ENCODE measurements at places on chromosomes 7 and 10.
A peak's percentile ranks its signal among the peaks of the same experiment; 100 is the strongest.

GRCh38 chr10:2475711-2476217 lies 591.6 kb upstream of the PFKP start:
- no peak for DNase-seq

DNA sequence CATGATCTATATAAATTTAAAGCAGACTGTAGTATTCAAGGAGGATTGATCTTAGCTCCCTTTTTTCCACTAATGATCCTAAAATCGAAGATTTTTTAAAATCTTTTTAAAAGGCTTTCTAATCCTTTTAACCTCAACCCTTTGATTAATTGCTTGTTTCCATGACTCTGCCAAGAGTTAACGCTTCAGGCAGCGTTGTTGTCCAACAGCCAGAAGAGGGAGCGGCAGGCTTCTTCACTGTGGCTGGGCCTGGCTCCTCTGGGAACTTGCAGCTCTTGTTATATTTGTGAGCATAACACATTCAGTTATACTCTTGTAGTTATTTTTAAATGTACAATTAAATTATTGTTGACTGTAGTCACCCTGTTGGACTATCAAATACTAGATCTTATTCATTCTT lies 26.3 kb downstream of the CRCP start:
- peak; percentile 57 for DNase-seq

DNA sequence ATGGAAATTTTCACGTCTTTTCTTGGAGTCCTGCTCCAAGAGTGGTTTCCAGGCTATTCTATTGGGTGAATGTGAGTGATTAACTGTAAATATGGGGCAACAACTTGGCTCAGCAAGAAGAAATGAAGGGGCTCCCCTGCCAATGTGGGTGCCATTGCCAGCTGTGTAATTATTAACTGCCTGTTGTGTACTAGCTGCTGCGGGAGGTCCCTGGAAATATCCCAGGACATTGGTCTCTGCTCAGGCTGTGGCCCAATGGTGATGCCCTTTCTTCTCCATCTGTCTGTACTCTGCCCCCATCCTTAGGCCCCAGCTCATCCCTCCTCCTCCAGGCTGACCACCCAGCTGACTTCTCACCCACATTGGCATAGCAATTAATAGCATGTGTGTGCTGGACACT lies 29.4 kb downstream of the NPTX2 start:
- no peak for DNase-seq

DNA sequence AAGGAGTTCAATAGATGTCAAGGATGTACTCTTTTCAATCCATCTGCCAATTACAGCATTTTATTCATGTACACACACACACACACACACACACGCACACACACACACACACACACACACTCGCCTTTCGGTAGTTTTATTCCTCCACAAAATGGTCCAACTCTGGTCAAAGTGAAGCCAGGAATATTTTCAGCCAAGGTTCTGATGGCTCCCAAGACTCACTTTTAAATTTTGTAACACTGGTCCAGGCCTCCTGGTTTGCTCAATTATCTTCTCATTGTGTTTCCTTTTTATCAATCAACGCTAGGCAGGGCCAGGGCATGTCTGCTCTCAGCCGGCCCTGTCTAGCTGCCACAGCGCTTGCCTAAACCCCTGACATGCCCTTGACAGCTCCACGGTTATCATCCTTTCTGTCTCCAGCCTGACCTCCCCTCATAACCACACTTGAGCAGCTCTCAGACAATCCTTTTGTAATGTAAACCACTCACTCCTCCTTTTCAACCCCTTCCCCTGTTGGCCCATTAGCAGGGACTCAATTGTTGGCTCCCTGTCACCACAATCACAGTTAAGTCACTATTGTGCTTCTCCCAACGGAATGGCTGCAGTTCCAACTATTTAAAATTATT lies 115.1 kb downstream of the ICA1 start:
- DNase-seq = no peak

DNA sequence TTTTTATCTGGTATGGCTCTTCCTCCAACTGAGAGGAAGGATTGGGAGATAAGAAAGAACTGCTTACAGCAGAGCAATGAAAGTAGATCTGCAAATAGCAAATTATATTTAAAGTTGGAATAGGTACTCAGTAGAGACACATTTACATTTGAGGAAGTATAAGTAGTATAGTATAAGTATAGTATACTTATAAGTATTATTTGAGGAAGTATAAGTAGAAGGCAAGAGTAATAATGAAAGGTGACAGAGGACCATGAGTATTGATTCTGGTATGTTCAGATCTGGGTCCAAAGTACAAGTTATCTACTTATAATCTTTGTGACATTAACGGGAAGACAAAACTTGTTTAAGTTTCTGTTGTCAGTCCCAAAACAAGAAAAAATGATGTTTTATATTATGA lies 527.6 kb upstream of the SORCS1 start:
- no peak for DNase-seq

DNA sequence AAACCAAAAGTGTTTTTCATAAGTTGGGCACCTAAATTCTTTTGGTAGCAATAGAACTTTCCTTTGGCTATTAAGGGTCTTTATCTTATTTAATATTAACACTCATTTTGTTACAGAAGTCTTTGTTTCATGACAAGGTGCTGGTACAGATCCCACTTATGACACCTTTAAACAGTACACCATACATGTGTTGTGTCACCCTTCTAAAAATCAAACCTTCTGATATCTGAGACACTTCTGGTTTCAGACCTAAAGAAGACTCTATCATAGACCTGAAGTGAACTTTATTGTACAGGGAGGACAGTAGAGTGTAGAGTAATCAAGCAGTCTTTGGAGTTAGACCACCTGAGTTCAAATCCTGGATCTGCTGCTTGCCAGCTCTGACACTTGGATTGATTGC lies 5.8 kb upstream of the USP6NL start:
- DNase-seq = no peak

DNA sequence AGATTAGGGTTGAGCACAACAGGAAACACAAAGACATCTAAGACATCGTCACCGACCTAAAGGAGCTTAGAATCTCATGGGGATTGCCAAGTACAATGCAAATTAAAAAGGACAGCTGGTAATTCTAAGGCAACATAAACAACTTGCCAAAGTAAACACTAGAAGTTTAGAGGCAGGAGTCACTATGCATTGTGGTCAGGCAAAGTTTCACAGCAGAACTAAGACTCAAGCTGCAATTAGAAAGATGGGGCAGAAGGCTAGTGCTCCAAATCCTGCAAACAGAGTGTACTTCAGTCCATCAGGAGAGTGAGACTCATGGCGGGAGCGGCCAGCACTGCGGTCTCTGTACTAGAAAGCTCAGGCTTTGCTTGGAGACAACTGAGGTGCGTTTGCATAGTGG lies 52.7 kb downstream of the HIPK2 start:
- DNase-seq = no peak

DNA sequence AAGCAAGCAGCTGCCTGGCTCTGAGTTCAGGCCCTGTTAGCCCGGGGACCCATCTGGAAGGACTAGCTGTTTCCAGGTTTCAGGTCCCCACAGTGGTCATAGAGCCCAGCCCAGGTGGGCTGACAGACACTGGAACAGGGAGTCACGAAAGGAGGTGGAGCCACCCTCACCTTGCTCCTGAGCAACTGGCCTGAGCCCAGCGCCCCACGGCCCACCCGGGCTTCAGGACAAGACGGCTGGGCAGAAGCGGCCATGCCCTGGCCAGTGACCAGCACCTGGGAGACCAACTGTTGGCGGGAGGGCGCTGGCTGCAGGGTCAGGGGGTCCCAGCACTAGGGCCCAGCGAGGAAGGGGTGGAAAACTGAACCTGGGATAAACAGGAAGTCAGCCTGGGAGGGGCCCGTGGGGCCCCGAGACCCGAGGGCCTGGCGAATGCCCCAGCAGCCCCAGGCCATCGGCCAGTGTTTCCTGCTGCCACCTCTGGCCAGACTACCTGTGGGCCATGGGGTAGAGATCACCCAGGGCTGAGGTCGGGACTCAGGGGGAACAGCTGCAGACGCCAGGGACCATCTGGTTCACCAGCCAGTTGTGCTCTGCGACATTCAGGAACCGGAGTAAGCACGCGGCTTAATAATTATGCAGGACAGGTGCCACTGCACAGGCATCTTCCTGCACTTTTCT lies 282.1 kb upstream of the PPP2R2D start:
- no peak for DNase-seq

DNA sequence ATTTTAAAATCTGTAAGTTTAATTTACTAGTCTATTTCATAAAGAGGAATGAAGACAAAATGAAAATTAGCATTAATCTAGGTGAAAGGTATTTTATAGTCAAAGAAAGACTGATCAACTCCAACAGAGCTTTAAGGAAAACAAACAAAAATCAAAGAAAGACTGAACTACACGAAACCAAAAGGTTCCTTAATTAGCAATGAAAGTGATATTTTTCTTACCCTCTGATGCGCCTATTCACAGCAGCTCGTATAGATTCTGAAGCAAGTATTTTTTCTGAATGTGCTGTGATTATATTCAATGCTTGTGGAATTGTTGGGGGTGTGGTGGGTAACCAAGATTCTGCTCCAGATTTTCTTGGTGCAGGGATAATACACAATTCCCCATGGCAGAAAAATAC lies 11.8 kb downstream of the ECD start:
- DNase-seq = no peak

DNA sequence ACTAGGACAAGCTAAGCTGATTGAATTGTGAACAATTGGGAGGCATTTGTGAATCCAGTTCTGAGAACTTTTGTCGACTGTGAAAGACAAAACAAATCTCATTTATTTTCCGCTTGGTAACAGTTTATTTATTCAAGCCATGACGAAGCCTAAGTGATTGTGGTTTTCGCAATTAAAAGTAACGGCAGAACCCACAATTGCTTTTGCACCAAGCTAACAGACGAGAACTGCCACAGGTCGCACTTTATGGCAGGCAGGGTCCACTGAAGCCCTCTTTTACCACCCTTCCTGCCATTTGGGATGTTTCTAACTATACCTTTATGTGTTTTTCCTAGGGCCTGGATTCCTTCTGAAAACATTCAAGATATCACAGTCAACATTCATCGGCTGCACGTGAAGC lies 111.2 kb downstream of the ZMYND11 start:
- DNase-seq = no peak

DNA sequence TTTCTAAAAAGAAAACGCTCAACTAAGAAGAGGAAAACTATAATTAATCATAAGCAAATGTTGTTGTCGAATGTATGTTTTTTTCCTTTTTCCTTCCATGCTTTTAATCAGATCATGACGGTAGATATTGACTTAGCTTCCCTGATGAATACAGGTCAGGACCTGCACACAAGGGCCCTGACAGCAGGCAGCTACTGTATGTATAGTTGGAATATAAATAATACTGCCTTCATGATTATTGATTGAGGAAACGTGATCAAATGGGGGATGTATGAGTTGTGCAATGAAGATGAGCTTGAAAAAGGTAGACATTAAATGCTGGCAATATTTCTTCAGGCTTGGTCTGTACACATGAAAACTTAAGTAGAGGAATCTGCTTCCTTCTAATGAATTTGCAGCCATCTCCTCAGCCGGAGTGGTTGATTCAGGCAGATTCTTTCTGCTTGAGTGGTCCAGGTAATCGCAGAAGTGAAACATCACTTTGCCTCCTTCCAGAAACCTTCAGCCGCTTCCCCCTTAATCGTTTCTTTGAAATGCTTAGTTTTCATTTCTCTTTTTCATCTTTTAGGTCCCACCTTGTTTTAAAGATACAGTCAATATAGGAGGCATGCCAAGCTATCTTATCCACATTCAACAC lies 656.5 kb downstream of the SDK1 start:
- DNase-seq = no peak

DNA sequence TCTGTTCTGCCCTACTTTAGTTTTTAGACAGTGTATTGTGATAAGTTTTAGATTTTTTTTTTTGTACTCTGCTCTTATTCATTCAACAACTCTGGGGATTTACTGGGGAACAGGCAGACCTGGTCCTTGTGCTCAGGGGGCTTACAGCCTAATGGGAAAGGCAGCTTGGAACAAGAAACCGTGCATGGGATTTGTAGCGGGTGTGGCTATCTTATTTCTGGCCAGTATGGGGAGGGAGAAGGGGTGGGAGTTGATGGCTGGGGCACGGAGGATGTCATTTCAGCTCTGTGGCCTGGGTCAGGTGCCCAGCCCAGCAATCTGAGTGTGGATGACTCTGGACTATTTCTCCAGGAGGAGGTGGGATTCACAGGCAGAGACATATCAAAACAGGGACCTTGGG lies 47.0 kb downstream of the GRK5 start:
- DNase-seq = no peak

- no peak for DNase-seq
These were observed 12.4 kb downstream of the CALY start for GRCh38 chr10:133324198-133324792.

- DNase-seq = peak; percentile 31
These were observed 41.8 kb downstream of the BLNK start for GRCh38 chr10:96229568-96230030.

DNA sequence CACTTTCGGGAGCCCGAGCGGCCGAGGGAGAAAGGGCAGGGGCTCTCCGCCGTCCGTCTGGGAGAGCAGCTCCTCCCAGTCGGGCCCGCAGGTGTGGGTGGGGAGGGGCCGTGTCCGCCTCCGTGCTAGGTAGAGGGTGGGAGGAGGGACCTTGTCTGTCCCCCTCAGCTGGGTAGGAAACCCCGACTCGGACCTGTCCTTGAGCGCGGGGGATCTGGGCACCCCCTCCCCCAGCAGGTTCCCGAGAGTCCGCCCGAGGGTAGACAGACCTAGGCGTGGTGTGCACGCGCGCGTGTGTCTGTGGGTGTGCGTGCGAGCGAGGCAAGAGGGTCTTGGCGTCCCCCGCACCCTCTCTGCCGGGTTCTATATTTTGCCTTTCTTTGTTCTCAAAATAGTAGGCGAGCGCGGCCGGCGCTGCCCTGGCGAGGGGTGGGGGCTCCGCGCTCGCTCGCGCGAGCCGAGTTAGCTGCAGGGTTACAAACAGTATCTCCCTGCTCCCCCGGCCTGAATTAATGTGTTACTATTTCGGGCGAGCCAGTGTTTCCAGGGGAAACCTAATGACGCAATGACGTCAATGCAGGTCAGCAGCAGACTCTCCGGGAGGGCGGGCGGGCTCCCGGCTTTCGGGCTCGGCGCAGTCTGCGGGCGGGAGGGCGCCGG lies 73.9 kb upstream of the LEP start:
- DNase-seq = peak; percentile 17

DNA sequence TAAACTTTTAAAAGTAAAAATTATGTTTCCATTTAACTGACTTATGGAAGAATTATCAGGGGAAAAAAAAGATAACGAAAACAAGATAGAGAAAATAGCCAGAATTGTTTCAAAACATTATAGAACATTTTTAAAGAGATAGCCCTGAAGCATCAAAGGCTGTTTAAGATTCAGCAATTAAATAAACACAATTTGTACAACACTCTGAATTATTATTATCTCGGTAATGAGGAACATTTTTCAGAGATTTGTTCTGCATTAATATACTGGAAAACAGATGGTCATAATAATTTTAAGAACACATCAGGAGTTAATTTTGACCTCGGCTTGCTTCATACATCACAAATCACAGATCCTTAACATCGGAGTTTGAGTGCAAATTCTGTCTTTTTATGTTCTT lies 643.8 kb downstream of the SORCS1 start:
- DNase-seq = no peak

- peak; percentile 58 for DNase-seq
These were observed at the start of gene ASAH2B for GRCh38 chr10:50739618-50740292. Gene ASAH2B (plus strand): TSS chr10:50739936. CDS start chr10:50745131, 5,195 bp downstream.
